ENCODE measurements at places on chromosomes 3 and 15.

GRCh38 chr3:20546636-20547035, 360.6 kb upstream of the SGO1 start:
- DNase-seq = no peak

- no peak for DNase-seq
These were observed 20.1 kb downstream of the C3orf80 start for GRCh38 chr3:160245261-160245800.

DNA sequence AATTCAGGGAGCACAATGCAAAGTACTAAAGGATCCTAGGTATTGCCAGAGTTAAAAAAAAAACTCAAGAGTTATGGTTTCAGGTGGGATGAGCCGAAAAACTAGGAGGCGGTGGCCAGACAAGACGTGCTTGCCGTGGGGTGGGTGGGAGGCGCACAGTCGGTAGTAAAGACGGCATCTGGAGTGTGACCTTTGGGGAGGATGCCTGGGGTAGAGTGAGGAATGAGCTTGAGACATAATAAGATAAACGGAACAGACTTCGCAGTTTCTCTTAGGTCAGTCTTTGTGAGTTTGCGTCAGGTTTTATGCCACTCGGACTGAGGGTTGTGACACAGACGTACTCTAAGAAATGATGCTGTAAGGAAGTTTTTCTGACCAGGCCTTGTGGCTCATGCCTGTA, 139.6 kb downstream of the LRRK1 start:
- DNase-seq = no peak

GRCh38 chr3:69200384-69201068, 78.1 kb upstream of the LMOD3 start:
- peak; percentile 48 for DNase-seq

DNA sequence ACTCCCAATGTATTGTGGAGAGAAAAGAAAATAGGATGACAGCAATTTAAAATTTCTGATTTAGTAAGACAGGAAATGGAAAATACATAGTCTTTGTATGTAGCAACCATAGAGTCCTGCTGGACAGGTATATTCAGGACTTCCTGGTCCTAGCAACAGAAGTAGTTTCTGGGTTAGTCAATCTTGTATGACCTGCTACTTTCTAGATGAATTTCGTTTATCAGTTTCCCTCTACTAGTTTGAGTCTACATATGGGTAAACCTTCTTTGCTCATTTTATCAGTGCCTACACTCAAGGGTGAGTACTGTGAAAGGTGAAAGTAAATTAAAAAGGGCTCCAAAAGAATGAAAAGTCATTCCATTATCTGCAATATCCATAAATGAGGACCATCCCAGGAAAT, 309.8 kb downstream of the UNC13C start:
- no peak for DNase-seq

DNA sequence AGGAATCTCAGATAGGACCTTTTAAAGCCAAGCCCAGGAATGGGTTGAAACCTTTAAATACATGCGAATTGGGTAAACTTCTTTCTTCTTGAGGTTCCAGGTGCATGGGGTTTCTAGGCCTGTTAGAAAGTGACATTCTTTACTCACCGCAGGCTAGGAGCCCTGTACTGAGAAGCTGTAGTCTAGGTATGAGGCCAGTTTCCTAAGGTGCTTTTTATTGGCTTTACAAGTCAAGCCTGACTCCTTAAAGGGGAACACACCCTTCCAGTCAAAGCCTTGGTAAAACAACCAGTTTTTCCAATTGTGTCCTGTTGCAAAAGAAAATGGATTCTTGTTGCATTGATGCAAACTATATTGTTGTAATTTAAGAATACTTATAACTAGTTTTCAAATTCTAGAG, 76.1 kb upstream of the ATP11B start:
- no peak for DNase-seq

- DNase-seq = no peak
These were observed 249.9 kb upstream of the GBE1 start for GRCh38 chr3:82011336-82011735.

- DNase-seq = no peak
These were observed 297.6 kb upstream of the CHRNA7 start for GRCh38 chr15:31732726-31733125.

- no peak for DNase-seq
These were observed 1010.1 kb downstream of the ROBO1 start for GRCh38 chr3:78757731-78758130.

GRCh38 chr3:43391621-43392020, 105.3 kb downstream of the SNRK start:
- no peak for DNase-seq

DNA sequence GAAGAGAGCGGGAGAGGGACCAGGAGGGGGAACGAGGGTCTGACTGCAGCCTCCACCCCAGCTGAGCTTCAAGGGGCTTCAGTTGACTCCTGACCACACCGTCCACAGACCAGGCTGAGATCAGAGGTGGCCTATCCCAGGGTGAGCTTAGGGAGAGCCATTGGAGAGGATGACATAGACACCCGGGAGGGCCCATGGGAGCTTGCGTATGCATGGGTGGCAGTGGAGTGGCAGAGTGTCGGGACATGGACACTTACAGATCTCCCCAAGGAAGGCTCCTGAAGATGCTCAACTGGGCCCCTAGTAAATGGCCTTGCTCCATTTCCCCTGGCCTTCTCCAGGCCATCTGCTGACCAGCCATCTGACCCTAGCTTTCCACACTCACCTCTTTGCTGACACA, 12.6 kb upstream of the ALAS1 start:
- DNase-seq = no peak

DNA sequence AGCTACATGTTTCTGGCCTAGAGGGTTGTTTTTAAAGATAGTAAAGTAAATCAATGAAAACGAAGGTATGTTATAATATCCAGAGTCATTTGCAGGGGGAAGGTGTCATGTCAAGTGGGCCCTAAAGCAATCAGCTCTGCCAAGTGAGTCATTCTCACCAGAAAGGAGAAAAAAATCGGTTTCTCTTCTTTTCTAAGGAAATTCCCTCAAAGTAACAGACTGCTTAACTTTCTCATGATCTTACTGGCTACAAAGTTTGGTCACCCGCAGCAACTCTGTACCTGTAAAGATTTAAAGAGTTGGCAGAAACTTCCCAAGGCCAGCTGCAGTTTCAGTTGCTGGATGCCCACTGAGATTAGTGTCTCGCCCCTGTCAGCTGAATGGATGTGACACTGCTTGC, 5.5 kb upstream of the FSIP1 start:
- no peak for DNase-seq

- DNase-seq = no peak
These were observed 24.0 kb upstream of the CSTA start for GRCh38 chr3:122301063-122301462.

- DNase-seq = peak; percentile 62
These were observed 26.7 kb downstream of the MELTF start for GRCh38 chr3:197002701-197003454.

DNA sequence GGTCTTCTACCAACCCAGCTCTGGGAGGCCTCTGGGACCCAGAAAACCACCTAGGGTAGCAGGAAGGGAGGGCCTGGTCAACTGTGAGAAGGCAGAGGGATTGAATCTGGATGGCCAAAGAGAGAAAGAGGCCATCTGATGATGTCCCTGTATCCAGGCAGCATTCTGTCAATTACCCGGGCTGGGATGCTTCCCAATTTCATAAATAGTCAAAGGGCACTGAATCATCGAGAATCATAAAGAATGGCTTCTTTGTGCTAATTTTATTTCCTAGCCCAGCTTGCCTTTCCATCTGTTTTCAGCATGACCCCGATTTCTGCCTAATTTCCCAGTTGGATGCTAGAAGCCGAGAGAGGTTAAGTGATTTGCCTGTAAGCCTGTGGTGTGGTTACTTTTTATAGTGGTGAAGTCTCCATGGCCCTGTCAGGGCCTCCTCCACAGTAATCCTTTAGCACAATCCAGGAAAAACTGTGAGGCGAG, 129.2 kb downstream of the FAM43A start:
- peak; percentile 50 for DNase-seq

DNA sequence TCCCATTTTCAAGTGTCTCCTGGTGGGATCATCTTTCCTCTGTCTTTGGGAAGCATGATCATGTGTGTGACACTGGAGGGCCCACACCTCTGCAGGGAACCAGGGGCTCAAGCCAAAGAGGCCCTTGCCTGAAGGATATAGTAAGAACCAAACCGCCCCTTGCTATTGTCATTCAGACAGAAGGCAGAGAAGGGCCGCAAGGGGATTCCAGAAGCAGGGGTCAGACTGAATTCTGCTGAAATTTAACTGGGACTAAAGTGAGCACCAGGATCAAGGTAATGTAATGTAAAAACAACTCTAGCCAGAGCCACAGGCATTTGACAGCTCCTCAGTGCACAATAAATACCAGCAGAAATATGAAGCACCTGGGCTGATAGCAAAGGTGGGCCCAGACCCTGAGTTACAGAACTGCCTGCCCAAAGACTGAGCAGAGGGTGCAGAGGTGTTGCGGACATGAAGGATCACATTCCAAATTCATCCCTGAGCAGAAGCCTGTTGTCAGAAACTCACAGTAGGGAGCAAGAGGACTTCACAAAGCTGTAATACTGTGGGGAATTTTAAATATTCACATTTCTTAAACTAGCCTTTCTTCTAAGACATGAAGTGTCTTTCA, 46.0 kb upstream of the RASGRF1 start:
- DNase-seq = no peak

- DNase-seq = peak; percentile 99
These were observed 44.0 kb downstream of the SMAD3 start for GRCh38 chr15:67109141-67110034.

DNA sequence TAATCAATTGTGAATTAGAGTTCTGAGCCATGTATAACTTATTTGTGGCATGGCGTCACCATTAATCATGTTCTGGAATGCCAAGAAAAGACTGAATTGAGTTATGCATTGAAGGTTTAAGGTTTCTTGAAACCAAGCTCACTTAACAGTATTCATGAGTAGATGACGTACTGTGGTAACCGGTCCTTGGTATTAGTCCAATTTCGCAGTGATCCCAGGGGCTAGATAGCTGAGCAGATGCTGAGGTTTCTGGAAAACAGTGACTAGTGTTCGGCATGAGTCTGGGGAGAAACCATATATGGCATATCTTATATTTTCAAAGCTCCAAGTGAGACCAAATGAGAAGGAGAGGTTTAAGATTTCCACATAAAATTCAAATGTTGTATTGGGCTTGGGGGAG, 218.3 kb upstream of the LYSMD4 start:
- DNase-seq = no peak

- peak; percentile 25 for DNase-seq
These were observed 173.6 kb upstream of the LRRFIP2 start for GRCh38 chr3:37347941-37348340.

DNA sequence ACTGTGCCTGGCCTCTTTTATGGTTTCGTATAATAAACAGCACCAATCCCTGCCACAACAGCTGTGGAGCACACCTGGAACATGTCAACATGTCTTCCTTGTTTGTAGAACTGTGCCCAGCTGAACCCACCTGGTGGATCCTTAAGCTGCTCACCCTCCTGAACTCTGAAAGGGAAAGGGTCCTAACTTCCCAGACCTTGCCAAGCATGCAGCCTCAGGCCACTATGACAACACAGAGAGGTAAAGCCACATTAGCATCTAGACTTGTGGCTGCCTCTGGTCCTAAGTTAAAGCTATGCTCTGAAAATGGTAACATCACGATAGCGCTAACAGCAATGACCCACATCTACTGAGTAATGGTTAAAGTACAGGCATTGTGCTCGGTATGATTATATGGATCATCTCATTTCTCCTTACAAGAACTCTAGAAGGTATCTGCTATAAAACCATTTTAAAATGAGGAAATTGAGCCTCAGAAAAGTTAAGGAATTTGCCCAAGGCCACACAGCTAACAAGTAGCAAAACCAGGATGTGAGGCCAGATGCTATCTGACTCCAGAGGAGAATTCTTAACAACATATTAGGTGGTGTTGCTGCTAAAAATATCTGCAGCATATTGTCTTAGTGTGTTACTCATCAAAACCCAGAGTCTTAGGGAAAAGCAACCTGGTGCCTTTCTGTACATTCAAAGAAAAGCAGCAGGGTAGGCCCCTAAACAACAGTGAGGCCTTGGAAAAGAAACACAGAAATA, 23.1 kb upstream of the HERC1 start:
- peak; percentile 33 for DNase-seq

DNA sequence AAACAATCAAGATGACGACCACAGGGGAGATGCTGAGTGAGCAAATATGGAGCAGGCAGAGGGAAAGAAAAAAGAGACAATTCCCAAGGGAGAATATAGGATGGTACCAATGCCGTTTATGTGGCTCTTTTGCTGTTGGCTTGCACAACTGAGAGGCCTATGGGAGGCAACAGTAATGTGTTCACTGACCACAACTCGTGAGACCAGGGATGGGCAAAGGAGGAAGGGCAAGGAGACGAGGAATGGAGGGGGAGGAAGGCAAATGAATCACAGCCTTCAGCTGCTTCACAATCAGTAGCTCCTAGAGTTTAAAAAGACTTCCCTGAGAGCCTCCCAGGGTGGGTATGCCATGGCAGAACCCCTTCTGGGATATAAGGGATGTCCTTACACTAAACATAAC, 131.5 kb downstream of the SLC9A9 start:
- no peak for DNase-seq

GRCh38 chr3:112984485-112984884, 6.3 kb upstream of the GTPBP8 start:
- DNase-seq = no peak

All from foreskin fibroblast (primary cell).